ENCODE measurements at places on chromosomes 13 and 19.

- DNase-seq, result peak; percentile 16
These were observed 75.2 kb upstream of the UBL3 start for GRCh38 chr13:29925457-29926097.

GRCh38 chr19:54391589-54392061, 23.6 kb upstream of the TTYH1 start:
- no peak for DNase-seq

- no peak for DNase-seq
These were observed 1709.2 kb upstream of the PCDH20 start for GRCh38 chr13:63124863-63125262.

DNA sequence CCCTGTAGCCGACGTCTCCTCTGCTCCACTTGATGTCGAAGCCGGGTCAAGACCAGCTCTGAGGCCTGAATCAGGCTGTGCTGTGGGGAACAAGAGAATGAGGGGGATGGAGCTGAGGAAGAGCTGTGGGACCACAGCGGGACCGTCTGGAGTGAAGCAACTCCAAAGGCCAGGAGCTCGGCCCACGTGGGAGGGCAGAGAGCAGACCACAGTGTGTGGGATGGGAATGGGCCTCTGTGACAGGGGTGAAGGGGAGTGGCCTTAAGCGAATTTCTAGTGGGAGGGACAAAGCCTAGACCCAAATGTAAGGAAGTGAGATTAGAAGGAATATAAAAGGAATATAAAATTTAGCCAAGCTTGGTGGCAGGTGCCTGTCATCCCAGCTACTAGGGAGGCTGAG, 3.8 kb upstream of the SLC8A2 start:
- no peak for DNase-seq

- DNase-seq, result no peak
These were observed 16.3 kb downstream of the KBTBD7 start for GRCh38 chr13:41178040-41178439.

GRCh38 chr19:45927565-45928261, 13.1 kb upstream of the NANOS2 start:
- DNase-seq, result peak; percentile 73

DNA sequence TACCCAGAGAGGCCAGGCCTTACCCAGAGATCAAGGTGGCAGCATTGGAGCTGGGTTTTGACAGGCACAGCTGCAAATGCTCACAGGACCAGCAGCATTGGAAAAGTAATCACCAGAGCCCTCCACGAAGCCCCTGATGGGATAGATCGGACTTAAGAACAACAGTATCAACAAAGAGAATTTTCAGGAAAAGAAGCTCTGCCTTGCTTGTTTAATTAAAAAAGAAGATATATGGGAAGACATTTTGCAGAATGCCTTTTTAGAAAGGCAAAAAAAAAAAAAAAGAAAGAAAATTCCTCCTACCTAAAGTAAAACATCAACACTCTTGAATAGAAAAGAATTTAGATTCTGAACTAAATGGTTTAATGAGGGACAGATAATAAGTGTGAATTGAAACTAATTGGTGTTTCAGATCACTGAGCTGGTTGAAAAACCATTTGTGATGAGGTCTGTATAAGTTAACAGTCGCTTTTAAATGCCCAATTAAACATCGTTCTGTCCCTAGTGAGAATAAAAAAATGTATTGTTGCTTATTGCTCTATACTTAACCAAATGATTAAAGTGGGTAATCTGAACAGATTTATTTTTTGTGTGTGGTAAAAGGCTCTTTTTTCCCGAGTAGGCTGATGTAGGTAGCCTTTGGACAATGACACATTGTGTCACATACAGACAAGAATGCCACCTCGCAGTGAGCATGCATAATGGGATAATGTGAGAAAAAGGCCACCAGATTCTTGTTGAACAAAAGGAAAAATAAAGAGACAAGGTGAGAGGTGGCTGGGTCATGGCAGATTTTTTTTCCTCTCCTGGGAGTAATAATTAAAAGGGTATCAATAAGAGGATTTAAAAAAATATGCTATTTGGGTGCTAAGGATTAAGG, 93.0 kb upstream of the ARGLU1 start:
- DNase-seq, result no peak

GRCh38 chr13:107088061-107088460, 520.1 kb upstream of the ARGLU1 start:
- no peak for DNase-seq

- no peak for DNase-seq
These were observed 861.9 kb upstream of the SLITRK1 start for GRCh38 chr13:84744203-84744602.

DNA sequence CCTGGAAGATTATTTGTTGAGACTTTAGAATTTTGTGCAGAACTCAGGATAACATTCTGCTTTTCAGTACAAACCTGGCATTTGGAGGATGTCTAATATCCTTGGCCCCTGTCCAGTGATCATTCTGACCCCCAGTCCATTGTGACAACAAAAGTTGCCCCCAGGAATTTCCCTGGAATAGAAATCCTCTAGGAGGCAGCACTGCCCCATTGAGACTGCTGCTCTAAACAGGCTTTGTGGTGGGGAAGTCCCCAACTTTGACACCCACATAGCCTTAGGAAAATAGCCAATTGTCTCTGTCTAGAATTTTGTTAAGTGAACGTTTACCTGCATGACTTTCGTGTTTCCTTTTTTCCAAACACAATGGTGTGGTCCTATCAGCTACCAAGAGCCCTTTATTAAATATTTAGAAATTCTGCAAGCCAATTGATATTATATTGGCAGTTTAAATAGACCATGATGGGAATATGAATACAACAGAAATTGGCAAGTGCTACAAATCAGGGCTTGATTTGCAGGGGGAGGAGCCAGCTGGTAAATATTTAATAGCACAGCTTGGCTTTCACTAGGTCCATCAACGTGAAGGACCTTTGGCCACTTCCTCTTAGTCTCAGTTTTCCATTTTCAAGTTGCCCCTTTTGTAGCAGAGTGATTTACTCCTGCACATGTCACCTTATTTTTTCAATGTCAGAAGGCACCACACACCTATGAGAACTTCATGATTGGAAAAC, 451.7 kb downstream of the EFNB2 start:
- no peak for DNase-seq

- DNase-seq, result no peak
These were observed 1.1 kb downstream of the ZNF625 start for GRCh38 chr19:12155324-12155860.

DNA sequence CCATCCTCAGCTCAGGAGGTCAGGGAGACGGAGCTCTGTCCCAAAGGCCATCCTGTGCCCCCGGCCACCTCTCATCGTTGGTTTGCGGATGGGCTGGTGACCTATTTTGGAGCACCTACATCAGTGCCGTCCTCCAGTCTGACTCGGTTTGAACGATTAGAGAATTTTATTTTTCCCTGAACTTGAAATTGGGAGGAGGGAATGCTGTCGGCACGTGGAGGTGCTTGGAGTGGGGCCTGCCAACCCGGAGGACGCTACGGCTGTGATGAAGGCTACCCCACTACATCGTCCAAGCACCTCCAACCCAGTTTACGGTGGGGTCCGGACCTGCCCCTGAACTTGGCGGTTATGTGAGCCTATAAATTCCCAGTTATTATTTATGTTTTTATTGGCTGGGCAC, 3.0 kb upstream of the ZNF554 start:
- DNase-seq, result no peak

- no peak for DNase-seq
These were observed 14.3 kb downstream of the HNRNPUL1 start for GRCh38 chr19:41278478-41278877.

GRCh38 chr19:56608274-56608964, 13.3 kb downstream of the ZNF71 start:
- DNase-seq, result no peak

DNA sequence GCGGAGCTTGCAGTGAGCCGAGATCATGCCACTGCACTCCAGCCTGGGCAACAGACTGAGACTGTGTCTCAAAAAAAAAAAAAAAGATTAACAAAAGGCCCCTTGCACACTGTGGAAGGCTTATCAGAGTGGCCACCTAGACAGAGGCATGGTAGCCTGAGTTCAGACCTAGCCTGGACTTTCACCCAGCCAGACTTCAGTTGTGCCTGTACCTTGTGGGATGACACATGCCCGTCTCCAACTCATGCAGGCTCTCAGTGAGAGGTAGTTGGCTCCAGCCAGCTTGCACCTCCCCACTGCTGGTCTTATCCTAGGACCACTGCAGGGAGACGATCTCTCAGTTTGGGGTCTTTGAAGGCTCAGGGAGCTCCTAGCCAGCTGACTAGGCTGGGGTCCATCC, 52.2 kb downstream of the GATAD2A start:
- no peak for DNase-seq

DNA sequence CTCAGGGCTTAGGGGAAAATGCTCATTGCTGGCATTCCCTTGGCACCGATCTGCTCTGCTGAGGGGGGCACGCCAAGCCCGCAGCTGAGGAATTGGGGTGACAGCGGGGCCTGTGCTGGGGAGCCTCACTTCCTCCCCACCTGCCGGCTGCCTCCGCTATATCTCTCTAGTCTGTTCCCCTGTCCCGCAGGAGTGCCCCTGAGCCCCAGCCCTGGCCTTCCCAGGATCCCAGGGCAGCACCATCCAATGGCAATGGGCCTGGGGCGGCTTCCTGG, 9.5 kb downstream of the STXBP2 start:
- DNase-seq, result no peak

- DNase-seq, result no peak
These were observed 60.9 kb downstream of the ERICH6B start for GRCh38 chr13:45554604-45555109.

- no peak for DNase-seq
These were observed 173.1 kb downstream of the ABCC4 start for GRCh38 chr13:95128045-95128643.

DNA sequence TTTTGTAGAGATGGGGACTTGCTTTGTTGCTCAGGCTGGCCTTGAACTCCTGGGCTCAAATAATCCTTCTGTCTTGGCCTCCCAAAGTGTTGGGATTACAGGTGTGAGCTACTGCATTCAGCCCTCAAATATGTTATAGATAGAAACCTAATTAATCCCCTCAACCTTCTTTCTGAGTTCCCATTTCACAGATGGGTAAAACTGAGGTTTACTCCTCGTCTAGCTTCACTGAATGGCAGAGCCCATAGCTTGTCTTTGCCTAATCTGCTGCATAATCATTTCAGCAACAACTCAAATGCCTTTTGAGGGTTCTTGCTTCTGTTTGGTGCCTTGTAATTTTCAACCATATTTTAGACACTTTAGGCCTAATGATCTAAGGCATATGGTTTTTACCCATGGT, 36.0 kb upstream of the ADGRE1 start:
- DNase-seq, result no peak

DNA sequence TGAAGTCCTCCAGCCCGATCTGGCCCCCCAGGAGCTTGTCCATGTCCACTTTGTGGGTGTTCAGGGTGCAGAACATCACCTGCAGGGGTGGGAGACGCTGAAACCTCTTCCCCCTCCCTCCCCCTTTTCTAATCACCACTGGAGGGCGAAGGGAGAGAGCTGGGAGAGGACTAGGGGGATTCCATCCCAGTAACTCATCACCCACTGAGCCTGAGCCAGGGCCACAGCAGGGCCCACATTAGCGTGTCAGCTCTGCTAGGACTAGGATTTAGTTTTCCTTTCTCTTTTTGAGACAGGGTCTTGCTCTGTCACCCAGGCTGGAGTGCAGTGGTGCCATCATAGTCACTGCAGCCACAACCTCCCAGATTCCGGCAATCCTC, 5.5 kb upstream of the PTGER1 start:
- DNase-seq, result no peak

- no peak for DNase-seq
These were observed at the start of gene MTUS2 for GRCh38 chr13:28820099-28821051. Gene MTUS2 (plus strand): TSS chr13:28820339.

- DNase-seq, result no peak
These were observed 843 bp downstream of the ANO8 start for GRCh38 chr19:17333611-17334413.

GRCh38 chr13:30725326-30726085, 9.8 kb upstream of the ALOX5AP start:
- no peak for DNase-seq

DNA sequence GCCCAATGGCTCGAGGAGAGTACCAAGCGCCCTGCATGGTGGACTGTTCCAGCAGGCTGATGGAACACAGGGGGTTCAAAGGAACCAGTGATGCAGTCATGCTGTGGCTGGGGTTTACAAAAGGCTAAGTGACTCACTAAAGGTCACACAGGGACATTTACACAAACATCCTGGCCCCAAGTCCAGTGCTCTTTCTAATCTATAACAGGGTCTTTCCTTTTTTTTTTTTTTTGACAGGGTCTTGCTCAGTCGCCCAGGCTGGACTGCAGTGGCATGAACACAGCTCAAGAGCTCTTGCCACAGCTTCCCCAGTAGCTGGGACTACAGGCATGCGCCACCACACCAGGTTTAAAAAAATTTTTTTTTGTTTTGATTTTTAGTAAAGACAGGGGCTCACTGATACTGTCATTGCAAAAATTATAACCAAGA, 2.8 kb upstream of the SLC25A15 start:
- no peak for DNase-seq

DNA sequence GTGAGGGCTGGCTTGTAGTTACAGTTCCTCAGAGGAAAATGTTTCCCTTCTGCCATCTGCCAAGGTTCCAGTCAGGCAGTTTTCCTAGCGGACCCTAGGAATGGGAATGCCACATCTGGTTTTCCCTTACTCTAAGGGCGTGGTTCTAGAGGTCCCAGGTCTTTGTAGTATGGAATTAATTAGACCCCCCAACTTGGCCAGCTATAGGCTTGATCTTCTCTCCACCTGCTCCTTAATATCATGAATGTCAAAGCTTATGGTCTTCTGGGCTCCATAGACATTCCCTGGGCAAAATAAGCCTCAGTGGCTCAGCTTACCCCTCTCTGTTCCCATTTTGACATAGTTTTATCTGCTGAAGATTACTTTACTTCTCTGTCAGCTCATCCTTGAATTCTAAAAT, 70.0 kb downstream of the ZNF568 start:
- no peak for DNase-seq

DNA sequence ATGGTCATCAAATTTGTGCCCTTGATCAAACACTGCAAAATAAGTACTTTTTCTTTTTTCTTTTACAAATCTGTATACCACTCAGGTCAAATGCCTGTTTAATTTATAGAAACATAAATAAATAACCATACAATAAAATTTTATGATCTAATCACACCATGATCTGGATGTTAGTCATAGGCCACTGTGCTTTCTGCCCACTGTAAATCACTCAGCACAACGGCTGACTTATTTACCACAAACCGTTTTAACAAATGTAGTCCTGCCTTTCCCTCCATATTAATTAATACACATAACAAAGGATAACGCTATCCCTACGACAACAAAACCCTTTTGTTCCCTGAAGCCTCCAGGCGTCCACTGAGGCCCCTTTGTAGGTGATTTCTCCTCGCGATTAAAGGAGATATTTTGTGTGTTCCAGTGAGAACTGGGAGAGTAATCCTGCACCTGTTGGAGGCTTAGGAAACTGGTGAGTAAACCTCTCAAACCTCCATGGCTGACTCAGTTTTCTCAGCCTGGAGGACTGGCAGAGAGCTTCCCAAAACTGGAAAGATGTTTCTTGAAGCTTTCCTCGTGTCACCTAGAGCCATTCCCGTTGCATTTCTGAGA, 477.1 kb upstream of the SGCG start:
- no peak for DNase-seq

GRCh38 chr13:58051396-58051795, 419.9 kb downstream of the PCDH17 start:
- DNase-seq, result no peak

Data from anterior cingulate cortex (tissue), 58 donors.